ENCODE measurements at places on chromosomes 12 and 14.

GRCh38 chr14:22962061-22962676, 5.3 kb upstream of the HAUS4 start:
- DNase-seq, result no peak

DNA sequence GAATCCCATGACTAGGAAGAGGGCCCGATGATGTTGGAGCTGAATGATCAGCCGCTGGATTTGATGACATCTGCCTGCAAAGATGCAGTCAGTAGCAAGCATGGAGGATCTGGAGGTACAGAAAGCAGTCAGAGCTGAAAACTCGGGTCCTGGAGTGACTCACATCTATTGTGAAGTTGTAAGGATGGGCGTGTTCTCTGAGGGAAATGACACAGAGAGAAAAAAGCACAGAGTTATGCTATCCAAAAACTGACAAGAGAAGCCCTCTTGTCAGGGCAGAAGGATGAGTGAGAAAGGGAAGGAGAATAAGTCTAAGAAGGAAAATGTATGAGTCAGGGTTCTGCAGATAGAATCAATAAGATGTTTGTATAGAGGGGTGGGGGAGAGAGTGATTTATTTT, 380.4 kb upstream of the CCDC196 start:
- peak; percentile 71 for DNase-seq

- no peak for DNase-seq
These were observed 53.8 kb downstream of the CALM1 start for GRCh38 chr14:90450667-90451066.

DNA sequence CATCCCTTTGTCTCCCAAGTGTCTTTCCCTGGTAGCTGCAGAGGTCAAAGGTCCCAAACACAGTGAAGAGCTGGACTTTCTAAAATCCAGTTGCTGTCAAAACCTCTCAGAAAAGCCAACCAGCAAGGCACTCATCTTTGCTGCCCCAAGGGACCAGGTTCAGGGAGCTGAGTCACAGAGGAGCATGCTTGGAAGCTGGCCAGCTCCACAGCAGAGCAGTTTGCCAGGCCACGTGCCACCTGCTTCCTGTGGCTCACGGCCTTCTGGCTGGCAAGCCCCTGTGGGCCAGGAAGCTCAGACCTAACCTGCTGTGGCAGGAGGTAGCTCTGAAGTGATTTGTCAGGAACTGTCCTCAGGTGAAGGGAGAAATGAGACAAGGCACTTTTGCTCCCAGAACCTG, 3.6 kb downstream of the ISCU start:
- DNase-seq, result peak; percentile 52

DNA sequence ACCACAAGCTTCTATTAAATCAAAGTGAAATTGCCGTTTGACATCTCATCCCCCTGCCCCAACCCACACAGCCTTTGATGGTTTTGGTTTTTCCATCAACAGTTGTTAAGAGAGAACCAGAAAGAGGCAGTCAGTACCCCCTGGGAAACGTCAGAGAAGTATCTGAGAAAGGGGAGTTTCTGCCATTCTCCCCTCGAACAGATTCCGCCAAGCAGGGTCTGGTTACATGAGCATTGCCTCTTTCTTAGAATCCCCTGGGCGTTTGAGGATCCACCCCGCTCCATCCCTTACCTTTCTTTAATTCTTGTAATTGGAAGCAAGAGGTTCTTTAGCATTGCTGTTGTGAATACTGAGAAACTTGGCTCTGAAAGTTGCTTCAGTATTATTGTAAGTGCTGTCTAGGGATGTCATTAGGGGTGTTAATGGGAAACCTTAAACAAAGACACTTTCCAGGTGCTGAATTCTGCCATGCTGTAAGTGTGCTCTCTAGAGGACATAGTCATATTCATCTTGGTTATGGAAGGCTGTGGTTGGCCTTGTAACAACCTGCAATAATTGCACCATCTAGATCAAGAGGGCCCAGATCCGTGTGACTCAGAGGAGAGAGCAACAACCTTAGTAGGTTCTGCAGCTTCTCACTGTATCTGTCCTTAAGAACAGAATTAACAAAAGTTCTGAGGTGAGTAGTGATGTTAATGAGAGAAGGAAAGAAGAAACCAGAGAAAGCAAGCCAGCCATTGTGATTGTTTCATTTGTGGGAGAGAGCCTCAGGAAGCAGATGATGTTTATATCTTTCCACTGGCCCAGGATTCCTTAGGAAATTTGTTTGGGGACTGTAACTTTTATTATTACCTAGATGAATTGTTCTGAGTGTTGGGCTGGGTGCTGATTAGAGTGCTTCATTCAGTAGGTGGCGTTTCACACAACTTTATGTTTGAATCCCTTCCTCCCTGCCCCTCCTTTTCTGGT, 9.0 kb downstream of the TMBIM6 start:
- peak; percentile 89 for DNase-seq

DNA sequence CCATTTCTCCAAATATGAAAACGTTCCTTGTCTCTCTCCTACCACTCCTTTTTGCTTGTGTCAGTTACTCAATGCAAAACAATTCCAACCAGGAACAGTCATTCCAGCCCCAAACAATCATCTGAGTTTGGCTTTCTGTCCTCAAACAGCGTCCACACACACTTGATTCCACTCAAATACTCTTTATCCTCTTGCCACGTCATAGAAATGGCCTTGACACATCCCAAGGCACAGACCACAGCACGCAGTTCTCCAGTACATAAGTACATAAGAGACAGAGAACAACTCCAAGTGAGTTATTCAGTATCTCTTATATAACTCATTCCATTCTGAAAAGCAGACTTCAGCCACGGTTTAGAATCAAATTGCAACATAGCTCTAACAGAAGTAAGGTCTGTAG, 299.2 kb downstream of the RPS29 start:
- no peak for DNase-seq

- DNase-seq, result no peak
These were observed 70.3 kb upstream of the SCN8A start for GRCh38 chr12:51520576-51521325.

DNA sequence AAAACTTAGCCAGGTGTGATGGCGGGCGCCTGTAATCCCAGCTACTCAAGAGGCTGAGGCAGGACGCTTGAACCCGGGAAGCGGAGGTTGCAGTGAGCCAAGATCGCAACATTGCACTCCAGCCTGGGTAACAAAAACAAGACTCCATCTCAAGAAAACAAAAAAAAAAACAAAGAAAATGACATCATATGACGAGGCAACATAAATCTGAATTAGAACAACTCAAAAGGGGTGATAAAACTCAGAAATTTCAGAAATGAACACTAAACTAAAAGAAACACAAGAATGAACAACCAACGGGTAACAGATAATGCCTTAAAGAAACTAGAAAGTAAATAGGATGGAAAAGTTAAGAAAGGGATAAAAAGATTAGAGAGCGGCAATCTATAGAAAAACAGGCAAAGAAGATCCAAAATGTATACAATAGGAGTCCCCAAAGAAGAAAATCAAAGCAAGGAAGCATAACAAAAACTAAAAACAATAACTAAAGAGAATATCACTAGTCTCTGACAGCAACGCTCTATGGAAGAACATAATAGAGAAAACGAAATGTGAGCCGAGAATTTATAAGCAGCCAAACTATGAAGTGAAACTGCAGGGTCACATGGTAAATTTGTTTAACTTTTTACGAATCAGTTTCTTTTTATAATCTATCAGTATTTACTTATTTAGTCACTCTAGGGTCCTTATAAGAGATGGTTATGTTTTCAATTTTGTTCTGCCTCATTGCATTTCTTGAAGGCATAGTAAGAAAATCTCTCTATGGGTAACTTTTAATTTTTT, 45.7 kb downstream of the SPPL3 start:
- no peak for DNase-seq

DNA sequence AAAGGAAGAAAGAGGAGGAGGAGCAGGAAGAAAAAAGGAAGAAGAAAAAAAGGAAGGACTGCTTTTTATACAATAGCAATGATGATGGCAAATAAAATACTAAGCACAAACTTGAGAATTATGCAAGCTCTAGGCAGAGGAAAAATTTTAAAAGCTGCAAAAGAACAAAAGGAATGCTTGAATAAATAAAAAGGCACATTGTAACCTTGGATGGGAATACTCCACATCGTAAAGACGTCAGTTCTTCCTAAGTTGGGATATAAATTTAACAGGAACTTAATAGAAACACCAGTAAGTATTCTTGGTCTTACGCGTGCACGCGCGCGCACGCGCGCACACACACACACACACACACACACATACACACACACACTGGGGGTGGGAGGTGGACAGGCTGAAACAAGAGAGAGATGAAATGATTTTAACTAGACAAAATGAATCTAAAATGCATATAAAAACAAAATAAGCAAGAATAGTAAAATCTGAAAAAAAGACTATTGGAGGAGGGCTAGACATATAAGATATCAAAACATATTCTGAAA, 43.0 kb downstream of the SERPINA3 start:
- no peak for DNase-seq

DNA sequence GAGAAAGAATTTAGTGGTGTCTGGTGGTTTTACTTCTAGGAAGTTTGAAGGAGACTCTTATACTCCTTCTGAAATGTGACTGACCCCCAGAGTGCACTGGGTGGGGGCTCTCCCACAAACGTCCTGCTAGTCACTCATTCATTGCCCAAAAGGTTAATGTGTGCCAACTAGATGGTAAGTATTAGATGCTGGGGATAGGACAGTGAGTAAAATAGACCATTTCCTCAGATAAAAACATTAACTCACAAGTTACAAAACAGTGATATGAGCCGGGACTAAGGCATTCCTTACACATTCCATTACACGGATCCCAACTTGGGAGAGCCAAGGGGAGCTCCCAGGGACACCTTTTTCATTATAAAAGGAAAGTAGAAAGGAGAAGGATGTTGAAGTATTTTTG, 185.1 kb downstream of the ATXN7L3B start:
- peak; percentile 14 for DNase-seq
